ENCODE measurements at places on chromosomes 12 and 14. TPM values are rescaled to one million over a fixed set of nuclear protein-coding genes. Genes with fewer than 3 reads are reported as not detected.

The VWF gene
- 189 TPM for total RNA-seq

The PIANP gene
- total RNA-seq, result not detected

- no peaks in the 10 kb centered on the region for H3K4me1 ChIP-seq
- no peak overlapping the region for H3K4me3 ChIP-seq
- H3K36me3 ChIP-seq, result no peaks in the 10 kb centered on the region
- no peak overlapping the region for H3K27ac ChIP-seq
Measured at GRCh38 chr12:106917503-106917902, 38.2 kb upstream of the TMEM263 start.

- H3K4me1 ChIP-seq, result no peaks in the 10 kb centered on the region
- H3K36me3 ChIP-seq, result no peaks in the 10 kb centered on the region
- H3K27me3 ChIP-seq, result no peaks in the 10 kb centered on the region
- H3K4me3 ChIP-seq, result no peak overlapping the region
- peak; percentile 67 for DNase-seq
- no peak overlapping the region for H3K27ac ChIP-seq
Measured at GRCh38 chr12:131499160-131499863, 211.6 kb upstream of the SFSWAP start.

DNA sequence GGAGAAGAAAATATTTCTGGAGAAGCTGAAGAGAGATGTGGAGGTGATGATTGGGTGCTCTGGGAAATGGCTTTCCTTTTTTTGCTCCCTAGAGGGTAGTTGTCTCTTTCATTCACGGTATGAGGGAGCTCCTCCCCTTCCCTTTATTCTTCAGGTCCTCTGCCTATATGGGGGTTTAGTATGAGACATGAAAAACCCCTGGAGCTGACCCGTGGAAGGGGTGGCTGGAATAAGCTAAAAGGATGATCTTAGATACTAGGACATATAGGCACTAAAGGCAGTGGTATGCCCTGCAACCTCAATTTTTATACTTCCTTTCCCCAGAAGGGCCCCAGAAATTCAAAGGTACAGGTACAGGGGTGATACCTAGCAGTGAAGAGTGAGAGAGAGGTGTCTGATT, 4.2 kb upstream of the DTX3 start:
- H3K27me3 ChIP-seq, result no peaks in the 10 kb centered on the region
- no peak overlapping the region for H3K4me3 ChIP-seq
- peaks cover 18% of the 10 kb centered on the region for H3K4me1 ChIP-seq

- H3K4me3 ChIP-seq, result no peak overlapping the region
- no peaks in the 10 kb centered on the region for H3K27me3 ChIP-seq
- H3K27ac ChIP-seq, result no peak overlapping the region
- no peaks in the 10 kb centered on the region for H3K36me3 ChIP-seq
- no peak for DNase-seq
- no peaks in the 10 kb centered on the region for H3K4me1 ChIP-seq
Measured at GRCh38 chr12:47995981-47996401, 8.3 kb downstream of the COL2A1 start.
